Upper lobe of left lung (tissue), 6 donors: ENCODE measurements at places on chromosomes 6 and 20.

DNA sequence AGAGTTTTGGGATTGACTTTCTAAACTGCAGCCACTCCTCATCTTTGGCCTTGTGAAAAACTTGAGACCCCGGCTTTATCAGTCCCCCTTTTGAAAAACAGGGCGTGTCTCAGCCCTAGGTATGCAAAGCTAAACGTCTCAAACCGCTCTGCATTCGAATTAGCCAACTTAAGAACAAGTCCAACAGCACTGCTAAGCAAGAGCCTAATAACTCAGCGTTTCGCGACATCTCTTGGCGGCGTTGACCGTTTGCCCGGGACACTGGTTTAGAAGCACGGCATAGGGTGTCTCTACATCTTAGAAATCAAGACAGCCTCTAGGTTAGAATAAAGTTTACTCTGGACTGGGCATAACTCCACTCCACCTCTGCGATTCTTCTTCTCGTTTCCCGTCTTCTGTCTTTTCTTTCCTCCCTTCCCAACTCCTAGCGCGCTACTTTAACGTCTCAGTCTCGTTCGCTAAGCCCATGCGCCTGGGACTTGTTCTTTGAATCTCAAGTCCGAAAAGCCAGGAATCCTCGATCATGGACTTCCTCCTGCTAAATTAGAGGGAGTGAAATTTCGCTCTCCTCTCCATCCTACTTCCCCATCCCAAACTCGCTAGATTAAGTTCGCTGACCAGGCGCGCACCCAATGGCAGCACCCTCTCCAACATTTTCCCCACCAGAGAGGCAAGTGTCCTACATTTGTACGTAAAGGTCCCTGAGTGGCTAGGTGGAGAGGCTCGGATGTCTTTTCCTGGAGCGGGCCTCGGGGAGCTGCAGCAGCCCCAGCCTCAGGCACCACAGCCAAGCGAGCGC lies 10.5 kb upstream of the TFAP2A start:
- no peak for DNase-seq

DNA sequence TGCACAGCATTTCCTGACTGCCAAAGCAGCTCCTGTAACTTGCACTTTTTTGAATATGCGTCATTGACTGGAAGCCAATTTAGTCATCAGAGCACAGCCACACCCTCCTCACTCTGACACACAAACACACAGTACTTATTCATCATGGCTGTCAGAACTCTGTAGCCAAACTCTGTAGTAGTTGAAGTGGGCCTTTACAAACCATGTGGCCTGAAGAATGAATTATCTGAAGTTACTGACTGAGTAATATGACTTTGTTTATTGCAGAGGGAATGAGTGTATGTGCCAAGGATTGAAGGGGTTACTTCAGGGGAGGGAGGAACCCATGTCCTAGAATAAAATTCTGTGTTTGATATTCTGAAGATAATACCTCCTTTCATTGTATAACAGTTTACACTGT lies 102.7 kb downstream of the FIG4 start:
- DNase-seq = no peak

GRCh38 chr6:11953641-11954040 lies 58.5 kb upstream of the HIVEP1 start:
- DNase-seq = no peak

DNA sequence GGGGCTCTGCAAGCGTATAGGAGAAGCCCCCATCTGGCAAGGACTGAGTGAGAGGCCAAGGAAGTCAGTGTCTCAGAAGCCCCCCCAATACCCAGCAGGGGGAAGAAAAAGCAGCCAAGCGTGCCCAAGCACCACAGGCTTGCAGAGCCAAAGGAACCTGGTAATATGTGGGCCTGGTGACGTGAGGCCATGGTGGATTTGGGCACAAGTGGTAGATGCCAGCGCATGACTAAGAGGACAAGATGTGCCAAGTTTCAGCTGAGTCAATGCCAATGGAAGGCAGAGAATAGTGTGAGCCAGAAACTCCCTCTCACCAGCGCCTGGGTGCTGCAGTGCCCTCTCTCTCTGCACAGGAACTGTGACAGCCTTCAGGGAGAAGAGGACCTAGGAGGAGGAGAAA lies 110.0 kb downstream of the QRSL1 start:
- DNase-seq = no peak

DNA sequence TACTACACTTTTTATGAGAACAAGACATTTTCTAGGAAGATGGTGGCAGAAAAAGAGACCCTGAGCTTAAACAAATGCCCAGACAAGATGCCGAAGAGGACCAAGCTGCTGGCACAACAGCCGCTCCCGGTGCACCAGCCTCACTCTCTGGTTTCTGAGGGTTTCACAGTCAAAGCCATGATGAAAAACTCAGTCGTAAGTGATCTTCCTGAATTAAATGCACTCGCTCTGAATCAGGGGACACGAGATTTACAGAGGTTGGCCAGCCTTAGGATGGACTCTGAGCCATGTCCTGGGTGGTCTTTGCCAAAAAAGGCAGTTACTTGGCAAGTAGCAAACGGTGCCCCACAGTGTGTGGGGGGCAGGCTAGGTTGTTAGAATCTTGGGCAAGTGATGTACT lies 423 bp downstream of the PACRG start:
- DNase-seq = no peak

DNA sequence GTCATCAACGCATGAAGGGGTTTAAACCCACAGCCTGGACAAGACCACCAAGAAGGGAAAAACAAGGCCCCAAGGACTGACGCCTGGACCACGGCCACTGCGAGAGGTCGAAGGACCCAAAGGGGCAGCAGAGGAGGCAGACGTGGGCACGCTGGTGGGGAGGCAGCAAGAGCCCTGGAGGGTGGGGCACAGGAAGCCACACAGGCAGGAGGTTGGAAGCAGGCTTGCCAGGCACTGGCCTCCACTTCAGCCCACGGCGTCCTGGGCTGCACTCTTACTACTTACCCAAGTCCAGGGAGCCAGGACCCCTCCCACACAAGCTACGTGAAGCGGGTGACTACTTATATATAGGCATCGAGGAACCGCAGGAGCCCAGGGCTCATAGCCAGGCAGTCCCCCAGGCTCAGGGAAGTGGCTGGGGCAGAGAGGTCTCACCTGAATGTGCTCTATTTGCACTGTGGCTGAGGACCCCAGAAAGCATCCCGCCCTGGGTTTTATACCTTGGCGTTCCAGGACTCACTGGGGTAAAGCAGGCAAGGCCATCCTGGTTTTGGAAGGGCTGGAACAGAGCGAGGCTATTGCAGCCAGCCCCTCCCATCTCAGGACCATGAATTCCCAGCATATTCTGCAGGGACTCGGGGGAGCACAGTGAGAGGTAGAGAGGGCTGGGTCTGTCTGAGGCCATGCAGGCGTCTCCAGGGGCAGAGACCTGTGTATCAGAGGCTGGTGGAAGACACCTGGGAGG lies 113.8 kb upstream of the AFDN start:
- DNase-seq = no peak

DNA sequence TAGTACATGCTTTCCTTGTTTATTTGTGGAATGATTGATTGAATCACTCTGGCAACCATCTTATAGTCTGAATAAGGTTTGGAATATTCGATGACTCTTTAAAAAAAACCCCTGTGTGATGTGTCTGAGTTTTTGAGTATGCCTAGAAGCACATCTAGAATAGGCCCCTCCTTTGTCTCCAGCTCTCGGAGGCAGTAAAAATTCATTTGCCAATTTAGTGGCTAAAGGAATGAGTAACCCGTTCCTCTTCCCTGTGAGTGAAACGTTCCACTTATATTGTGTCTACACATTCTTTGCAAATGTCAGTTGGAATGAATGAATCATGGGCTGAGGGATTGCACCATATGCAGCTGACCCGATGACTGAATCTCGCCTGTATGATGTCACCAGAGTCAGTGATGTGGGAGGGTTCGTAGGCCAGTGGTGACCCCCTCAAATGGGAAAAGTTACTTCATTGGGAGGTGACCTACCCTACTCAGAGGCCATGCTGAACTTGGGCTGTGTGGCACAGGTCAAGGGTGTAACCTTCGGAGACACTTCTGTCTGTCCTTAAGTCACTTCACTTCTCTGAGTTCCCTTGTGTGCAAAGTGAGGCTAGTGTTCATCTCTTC lies 21.6 kb downstream of the MOCS3 start:
- no peak for DNase-seq

- peak; percentile 22 for DNase-seq
Measured at GRCh38 chr6:131694832-131695426, 6.3 kb downstream of the OR2A4 start.
